PC-3 (cell line): ENCODE measurements at places on chromosomes 5 and 9. TPM values are rescaled to one million over a fixed set of nuclear protein-coding genes. Genes with fewer than 3 reads are reported as not detected.

The JAKMIP2 gene
- total RNA-seq = 0.15 TPM in 1 of 2 replicates, not detected in the other

DNA sequence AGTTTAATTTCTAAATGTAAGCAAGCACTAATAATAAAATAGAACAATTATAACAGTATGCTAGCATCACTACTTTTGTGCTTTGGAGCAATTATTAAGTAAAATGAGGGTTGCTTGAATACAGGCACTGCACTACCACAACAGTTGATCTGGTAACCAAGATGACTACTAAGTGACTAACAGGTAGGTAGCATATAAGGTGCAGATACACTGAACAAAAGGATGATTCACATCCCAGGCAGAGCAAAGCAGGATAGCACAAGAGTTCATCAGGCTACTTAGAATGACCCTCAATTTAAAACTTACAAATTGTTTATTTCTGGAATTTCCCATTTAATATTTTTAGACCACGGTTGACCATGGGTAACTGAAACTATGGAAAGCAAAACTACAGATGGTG is 48.0 kb upstream of the RGS7BP start:
- H3K27me3 ChIP-seq = no peaks in the 10 kb centered on the region
- H3K36me3 ChIP-seq = no peaks in the 10 kb centered on the region
- peak overlapping the region; percentile 63 for H3K27ac ChIP-seq
- no peak overlapping the region for H3K4me3 ChIP-seq

The FGF1 gene
- 1.5 and 9.7 TPM in 2 replicates for total RNA-seq

DNA sequence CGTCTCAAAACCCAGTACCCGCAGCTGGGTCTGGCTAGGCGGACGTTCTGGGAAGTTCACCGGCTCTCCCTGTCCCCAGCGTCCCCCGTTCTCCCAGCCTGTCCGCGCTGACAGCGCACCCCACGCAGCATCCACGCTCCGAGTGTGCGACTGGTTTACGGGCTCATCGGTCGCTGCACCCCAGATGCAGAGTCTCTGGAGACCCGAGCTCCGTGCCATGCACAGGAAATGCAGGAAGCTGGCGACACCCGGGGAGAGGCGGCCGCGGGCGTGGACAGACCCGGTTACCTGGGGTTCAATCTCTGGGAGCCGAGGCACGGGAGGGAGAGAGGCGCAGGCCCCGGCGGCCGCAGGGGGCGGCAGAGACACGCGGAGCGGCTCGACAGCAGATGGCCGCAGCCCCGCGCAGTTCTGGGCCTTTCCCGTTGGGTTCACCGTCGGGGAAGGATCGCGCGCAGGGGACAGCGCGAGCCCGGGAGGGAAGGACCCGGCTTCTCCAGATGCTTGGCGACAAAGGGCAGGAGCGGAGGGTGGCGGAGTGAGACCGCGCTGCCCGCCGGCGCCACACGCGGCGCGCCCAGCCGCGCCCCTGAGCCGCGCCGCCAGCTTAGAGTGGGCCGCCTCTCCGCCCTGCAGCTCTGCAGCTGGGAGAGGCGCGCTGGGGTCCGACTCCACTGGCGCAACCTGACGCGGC is 558 bp downstream of the SHROOM1 start:
- peaks cover 5% of the 10 kb centered on the region for H3K4me1 ChIP-seq
- peak; percentile 64 for DNase-seq
- no peak overlapping the region for H3K27ac ChIP-seq
- H3K27me3 ChIP-seq = no peaks in the 10 kb centered on the region
- H3K4me3 ChIP-seq = peak overlapping the region; percentile 95

DNA sequence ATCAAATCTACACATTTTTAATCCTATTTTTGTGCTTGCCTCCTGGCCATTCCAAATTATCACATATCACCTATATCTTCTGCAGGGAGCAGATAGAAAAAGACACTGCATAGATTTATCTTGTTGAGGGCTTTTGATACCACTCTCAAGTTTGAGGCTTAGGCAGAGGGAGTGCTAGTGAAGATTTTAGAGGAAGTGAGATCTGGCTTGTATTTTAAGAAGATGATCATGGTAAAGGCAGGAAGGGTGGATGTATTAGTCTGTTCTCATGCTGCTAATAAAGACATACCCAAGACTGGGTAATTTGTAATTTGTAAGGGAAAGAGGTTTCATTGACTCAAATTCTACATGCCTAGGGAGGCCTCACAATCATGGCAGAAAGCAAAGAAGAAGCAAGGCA is 220.9 kb upstream of the TUT7 start:
- H3K27ac ChIP-seq = no peak overlapping the region
- no peaks in the 10 kb centered on the region for H3K4me1 ChIP-seq
- no peak for DNase-seq
- H3K27me3 ChIP-seq = no peaks in the 10 kb centered on the region

- no peaks in the 10 kb centered on the region for H3K27me3 ChIP-seq
- DNase-seq = peak; percentile 26
These were observed 119.9 kb downstream of the ZDHHC21 start for GRCh38 chr9:14573319-14573718.

DNA sequence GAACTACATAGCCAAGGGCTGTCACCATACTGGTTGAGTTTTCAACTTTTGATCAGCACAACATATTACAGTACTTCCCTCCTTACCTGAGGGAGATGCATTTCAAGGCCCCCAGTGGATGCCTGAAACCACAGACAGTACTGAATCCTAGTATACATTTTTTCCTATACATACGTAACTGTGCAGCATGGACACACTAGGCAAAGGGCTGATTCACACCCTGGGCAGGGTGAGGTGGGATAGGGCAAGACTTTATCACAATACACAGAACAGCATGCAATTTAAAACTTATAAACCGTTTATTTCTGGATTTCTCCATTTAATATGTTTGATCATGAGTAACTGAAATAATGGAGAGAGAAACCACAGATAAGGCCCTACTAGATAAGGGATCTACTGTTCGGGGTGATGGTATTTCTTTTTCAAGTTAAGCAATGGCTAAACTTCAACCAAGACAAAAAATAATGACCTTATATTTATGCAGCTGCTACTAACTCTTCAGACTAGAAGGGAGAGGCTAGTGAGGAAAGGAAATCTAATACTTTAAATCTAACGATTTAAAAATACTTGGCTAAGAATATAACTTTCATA is 186.9 kb upstream of the GNA14 start:
- no peaks in the 10 kb centered on the region for H3K36me3 ChIP-seq
- H3K4me3 ChIP-seq = no peak overlapping the region
- no peaks in the 10 kb centered on the region for H3K27me3 ChIP-seq
- no peak overlapping the region for H3K27ac ChIP-seq

DNA sequence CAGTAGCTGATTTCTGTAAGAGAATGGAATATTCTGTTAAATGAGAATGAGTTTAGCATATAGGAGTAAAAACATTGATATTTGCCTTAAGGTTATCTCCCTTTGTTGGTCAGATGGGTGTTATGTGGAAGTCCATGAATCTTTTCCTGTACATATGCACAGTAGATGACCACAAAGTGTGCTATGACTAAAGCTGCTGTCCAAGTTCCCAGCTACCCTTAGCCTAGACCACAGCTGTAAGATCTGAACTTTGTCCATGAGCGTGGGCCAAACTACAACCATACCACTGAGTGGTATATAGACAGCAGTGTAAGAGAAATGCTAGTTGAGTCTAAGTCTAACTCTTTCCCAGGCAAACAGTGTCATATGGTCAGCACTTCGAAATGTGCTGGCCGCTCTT is 48.8 kb downstream of the CD180 start:
- no peaks in the 10 kb centered on the region for H3K27me3 ChIP-seq
- H3K36me3 ChIP-seq = peaks cover 9% of the 10 kb centered on the region
- no peak for DNase-seq
- H3K4me3 ChIP-seq = no peak overlapping the region

DNA sequence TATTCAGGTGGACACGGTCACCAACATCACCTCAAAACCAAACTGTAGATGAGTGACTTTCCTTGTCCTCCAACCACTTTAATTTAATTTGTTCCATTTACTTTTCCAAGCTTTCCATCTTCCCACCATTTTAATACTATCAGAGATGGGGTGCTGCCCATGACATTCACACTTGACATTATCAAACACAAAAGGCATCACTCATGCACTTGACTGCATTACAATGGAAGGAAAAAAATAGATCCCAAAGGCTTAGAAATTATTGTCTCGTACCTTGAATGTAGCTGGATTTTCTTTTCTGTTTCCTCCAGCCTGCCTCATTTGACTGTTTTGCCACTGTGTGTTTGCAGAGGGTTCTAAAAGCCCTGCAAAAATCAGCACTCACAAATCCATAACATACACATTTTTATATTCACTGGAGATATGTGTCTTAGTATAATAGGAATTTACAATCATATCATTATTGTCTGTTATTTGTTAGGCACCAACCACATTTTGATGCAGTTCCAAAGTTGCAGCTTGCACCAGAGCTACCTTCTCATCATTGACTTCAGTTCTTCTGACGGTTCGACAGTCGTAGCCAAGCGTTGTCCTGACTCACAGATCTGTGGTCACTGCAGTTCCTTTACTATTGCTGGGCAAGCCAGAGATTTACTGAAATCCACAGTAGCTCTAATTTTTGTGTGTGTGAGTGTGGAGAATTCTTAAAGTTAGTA is 712.3 kb upstream of the WWC1 start:
- no peak overlapping the region for H3K27ac ChIP-seq
- H3K4me1 ChIP-seq = no peaks in the 10 kb centered on the region
- no peak for DNase-seq
- no peak overlapping the region for H3K4me3 ChIP-seq
- H3K36me3 ChIP-seq = no peaks in the 10 kb centered on the region

- no peak overlapping the region for H3K27ac ChIP-seq
- no peak for DNase-seq
- H3K27me3 ChIP-seq = no peaks in the 10 kb centered on the region
- peaks cover 13% of the 10 kb centered on the region for H3K4me1 ChIP-seq
These were observed 46.5 kb downstream of the CXXC5 start for GRCh38 chr5:139694556-139695177.
